ENCODE measurements at places on chromosomes 3 and 15.

GRCh38 chr15:71224024-71224423, 108.8 kb downstream of the THSD4 start:
- DNase-seq = no peak

GRCh38 chr3:66671291-66671690, 170.5 kb upstream of the LRIG1 start:
- DNase-seq = no peak

GRCh38 chr15:83158393-83158792, 49.2 kb downstream of the HDGFL3 start:
- peak; percentile 14 for DNase-seq

GRCh38 chr3:154660811-154661210, 230.8 kb upstream of the GPR149 start:
- no peak for DNase-seq

DNA sequence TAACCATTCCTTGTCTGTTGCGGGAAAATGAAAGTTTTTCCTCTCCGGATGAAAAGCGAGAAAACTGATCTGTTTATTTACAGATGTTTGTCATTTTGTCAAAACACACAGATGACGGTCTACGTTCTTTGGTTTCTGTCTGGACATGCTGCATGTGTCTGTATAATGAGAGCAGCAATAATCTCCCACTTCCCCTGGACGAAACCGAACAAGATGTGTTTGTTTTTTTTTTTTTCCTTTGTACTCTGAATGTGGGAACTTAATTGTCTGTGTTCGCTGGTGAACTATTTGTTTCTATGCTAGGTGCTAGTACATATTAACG, 33.6 kb downstream of the PTPRG start:
- no peak for DNase-seq

GRCh38 chr3:174061162-174061561, 663.6 kb downstream of the NLGN1 start:
- DNase-seq = no peak

- DNase-seq = no peak
These were observed 1.7 kb downstream of the THSD4 start for GRCh38 chr15:71116942-71117341.

- DNase-seq = no peak
These were observed 79.0 kb upstream of the SELENOK start for GRCh38 chr3:53970661-53971060.

DNA sequence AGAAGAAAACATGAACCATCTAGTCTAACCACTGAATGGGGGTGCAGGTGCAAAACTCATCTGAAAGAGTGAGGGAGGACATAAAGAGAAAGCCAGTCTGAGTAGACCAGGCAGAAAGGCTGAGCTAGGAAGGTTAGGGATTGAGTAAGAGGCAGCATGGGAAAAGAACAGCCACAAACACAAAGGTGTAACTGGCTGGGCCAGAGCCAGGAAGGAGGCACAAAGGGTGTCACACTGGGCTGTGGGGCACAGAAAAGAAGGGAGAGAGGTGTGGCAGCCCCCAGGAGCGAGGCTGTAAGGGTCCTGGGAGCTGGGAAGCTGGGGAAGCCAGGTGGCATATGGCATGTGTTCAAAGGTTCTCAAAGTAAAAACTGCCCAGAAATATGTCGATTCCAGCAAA, 18.7 kb downstream of the IGSF11 start:
- DNase-seq = no peak

DNA sequence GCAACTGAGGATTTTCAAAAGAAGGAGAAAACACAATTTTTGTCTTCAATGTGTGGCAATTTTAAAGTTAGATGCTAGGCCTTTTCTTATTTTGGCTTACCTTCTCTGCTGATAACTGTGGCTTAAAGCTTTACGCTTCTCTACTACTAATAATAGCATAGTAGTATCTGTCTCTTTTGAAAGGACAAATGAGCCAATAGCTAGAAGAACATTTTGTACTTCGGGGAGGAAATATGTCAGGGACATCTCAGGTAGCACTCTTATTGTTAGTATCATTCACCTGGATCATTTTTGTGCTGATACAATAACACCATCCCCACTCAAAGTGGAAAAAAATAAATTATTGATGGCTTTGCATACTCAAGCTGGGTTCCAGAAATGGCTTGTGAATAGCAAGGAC, 586.1 kb upstream of the TBL1XR1 start:
- no peak for DNase-seq

DNA sequence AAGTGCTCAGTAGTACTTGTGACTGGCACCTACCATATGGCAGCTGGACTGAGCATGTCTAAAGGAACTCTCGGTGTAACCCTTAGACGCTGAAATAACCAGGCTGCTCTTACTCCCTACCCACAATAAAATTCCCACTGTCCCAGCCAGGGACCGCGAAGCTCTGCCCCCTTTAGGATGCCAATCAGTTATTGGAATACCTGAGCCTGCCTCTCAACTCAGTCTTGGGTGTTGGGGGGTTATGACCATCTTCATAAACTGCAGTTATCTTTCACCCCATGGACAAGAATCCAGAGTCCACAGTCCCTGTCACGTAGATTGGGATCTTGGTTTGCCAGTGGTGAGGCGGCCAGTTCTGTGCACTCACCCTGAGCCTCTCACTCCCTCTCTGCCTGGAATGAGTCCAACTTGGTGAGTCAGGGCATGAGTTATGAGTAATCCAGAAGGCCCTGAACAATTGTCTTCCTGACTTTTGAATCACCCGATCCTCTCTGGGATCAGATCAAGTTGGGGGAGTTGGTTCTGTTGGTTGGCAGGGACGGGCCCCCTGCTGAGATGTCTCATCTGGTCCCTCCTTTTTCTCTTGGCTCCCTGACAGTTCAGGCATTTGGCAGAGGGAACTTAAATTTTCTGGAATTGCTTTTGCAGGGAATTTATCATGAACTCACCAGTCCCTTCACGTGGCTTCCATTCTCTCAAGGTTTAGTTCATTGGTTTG, 120.1 kb upstream of the UBE2E1 start:
- peak; percentile 97 for DNase-seq

- no peak for DNase-seq
These were observed 88.3 kb upstream of the CLSTN2 start for GRCh38 chr3:139846729-139847128.

- no peak for DNase-seq
These were observed 40.9 kb downstream of the RORA start for GRCh38 chr15:61188168-61188567.

- DNase-seq = no peak
These were observed 76.9 kb downstream of the CTNNB1 start for GRCh38 chr3:41276191-41276590.

- no peak for DNase-seq
These were observed 95.5 kb downstream of the CCNL1 start for GRCh38 chr3:157064402-157064801.

- peak; percentile 93 for DNase-seq
These were observed 41.6 kb upstream of the MRPS22 start for GRCh38 chr3:139302084-139302800.

DNA sequence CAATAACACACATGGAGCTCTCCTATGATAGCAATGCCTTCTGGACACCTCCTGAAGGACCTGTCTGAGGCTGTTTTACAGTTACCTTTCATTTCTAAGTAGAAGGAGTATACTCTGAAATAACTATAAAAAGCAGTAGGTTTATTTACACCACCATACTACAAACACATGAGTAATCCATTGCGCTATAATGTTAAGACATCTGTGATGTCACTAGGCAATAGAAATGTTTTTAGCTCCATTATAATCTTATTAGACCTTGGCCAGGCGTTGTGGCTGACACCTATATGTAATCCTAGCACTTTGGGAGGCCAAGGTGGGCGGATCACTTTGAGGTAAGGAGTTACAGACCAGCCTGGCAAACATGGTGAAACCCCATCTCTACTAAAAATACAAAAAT, 24.7 kb downstream of the PXK start:
- no peak for DNase-seq

DNA sequence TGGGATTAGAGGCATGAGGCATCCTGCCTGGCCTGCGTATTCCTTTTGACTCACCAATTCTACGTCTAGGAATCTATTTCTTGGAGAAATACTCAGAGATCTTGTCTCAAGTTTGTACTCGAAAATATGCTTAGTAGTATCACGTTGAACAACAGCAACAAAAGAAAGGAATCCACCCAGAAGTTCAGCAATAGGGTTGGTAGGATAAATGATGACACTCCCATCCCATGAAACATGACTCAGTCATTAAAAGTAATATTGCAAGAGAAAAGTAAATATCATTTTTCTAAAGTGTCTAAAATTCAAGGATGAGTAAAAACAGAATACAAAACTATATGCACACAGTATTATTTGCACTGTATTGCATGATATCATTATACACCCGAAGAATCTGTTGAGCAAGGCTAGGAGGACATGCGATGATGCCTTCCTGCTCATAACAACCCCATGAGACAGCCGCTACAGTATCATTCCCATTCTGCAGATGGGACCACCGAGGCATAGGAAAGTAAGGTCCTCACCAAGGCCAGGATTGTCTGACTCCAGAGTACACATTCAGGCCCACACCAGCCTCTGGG, 61.5 kb downstream of the SLC6A1 start:
- no peak for DNase-seq

GRCh38 chr3:149816986-149817385, 4.0 kb downstream of the RNF13 start:
- DNase-seq = no peak

GRCh38 chr3:65277798-65278197, 590.0 kb upstream of the ADAMTS9 start:
- no peak for DNase-seq

DNA sequence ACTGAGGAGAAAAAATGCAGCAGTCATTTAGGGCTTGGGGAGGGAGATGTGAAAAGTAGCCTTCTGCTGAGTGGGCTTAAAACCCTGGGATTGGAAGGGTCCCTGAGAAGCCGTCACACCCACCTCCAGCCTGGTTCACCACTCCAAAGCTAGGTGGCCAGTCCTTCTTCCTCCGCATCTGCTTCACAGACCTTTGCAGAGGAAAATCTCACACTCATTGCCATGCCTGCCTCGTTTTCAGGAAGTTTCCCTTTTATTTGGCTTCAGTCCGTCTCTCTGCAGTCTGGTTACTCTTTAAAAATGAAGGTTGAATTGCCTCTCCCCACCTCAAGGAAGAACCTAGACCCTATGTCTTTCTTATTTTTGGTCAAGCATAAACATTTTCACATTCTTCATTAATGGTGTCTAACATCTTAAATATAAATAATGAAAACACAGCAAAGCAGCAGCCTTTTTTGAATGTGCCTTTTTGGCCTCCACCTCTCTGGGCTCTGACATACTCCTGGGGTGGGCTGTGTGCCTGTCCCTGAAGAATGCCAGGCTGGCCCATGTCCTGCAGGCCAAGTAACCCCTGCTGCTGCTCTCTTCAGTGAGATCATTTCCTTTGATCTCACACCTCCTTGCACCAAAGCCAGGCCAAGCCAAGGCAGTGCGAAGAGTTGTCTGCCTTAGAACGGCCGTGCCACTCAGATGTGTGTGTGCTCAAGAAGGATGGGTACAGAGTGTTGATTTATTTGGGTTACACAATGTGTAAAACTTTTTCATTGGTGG, 11.0 kb downstream of the MRAS start:
- DNase-seq = no peak

DNA sequence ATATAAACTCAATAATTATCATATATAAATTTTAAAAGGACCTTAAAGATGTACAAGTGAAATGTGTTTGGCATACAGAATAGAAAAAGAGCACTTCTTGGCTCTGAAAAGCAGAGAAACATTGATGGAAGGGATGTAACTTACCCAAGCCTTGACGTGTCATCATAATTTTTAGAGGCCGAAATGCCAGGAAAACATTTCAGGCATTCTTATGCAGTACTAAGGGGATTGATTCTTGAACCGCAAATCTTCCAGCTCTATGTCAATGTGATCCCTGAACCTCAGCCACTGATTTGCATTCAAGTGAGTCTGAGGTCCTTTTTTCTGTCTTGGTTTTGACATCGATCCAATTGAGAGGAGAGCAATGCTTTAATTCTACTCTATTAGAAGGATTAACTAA, 97.8 kb downstream of the CLDN1 start:
- DNase-seq = no peak

GRCh38 chr3:45534632-45535031, 59.9 kb upstream of the LIMD1 start:
- DNase-seq = no peak

DNA sequence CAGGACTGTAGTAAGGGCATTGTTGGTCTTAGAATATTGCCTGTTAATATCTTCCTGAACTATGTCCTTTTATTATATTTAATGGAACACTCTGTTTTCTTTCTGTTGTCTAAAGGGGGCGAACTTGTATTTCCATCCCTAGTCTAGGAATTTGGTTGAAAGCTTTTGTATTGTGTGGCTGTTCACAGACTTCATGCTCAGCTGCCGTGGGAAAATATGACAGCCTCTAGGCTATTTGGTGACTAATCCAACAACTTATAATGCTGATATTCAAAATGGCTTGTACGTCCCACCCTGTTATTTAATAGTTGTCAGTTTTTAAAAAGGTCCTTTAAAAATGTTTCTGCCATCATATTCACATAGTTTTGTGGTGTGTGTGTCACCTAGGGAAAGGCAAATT, 202.6 kb downstream of the KLHL25 start:
- DNase-seq = peak; percentile 63

DNA sequence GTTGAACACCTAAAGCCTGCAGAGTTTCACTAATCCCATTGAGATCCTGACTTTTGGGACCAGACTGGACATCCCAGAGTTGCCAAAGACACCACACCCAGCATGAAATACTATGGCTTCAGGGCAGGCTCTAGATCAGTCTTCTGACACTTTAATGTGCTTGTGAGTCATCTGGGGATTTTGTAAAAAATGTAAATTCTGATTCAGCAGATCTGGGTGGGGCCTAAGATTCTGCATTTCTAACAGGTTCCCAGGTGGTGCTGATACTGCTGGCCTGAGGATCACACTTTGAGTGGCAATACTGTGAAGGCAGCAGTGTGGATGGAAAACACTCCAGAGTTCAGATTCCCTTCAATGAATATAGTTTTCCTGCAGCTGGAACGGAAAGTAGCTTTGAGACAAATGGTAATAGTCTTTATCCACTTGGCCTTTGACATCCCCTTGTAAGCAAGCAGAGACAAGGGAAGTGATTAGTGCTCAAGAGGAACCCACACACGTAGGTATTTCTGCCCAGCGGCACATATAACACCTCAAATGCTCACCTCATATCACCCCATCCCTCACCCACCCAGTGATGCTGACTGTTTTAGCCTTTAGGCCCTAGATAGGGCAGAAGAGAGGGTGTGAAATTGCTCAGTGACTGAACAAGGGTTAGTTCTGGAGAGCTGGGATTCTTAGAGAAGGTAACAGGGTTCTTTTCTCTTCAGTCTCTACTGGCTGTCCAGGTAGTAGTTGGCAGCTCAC, 51.5 kb upstream of the GSK3B start:
- no peak for DNase-seq

GRCh38 chr3:55893045-55893664, 406.0 kb upstream of the WNT5A start:
- no peak for DNase-seq

- DNase-seq = no peak
These were observed 69.6 kb upstream of the PPIB start for GRCh38 chr15:64232400-64232799.

DNA sequence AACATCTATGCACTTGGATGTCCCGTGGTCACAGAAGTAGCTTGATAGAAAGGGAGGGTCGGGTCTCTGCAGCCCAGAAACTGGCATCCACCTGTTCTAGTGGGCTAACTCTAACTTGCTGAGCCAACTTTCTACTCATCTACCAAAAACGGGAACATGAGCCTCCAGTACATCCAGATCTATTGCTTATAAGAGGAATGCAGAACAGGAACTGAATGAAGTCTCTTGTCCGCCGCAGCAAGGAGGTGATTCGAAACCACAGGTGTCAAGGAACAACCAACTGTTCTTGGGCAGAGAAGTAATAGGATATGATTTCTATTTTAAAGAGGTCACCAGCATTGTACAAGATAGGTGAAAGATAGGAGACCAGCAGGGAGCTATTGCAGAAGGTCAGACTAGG, 17.9 kb downstream of the TERC start:
- DNase-seq = no peak
